Sciatic nerve (tissue), 2 donors: ENCODE measurements at places on chromosomes 5 and 9. TPM values are rescaled to one million over a fixed set of nuclear protein-coding genes. Genes with fewer than 3 reads are reported as not detected.

DNA sequence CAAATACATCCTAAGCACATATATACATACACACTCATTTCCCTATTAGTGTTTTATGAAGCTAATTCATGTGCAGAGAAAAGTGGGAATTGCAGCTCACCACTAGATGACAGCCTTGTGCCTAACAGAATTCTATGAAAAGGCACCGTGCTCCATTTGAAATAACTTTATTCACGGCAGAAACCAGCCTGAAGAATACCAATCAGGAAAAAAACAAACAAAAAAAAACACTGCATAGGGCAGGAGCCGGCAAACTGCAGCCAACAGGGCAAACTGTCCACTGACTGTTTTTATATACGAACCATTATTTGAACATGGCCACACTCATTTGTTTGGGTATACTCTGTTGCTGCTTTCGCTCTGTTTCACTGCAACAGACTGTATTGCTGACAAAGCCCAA lies 33.6 kb downstream of the ERMP1 start:
- no peak for DNase-seq

- no peak for DNase-seq
Observed at GRCh38 chr5:55897206-55897894, 46.2 kb downstream of the IL31RA start.

The SLCO4C1 gene
- 0.36 TPM for total RNA-seq

The GFI1B gene
- total RNA-seq: not detected

GRCh38 chr5:129724222-129724621 lies 23.7 kb upstream of the MINAR2 start:
- no peak for DNase-seq

DNA sequence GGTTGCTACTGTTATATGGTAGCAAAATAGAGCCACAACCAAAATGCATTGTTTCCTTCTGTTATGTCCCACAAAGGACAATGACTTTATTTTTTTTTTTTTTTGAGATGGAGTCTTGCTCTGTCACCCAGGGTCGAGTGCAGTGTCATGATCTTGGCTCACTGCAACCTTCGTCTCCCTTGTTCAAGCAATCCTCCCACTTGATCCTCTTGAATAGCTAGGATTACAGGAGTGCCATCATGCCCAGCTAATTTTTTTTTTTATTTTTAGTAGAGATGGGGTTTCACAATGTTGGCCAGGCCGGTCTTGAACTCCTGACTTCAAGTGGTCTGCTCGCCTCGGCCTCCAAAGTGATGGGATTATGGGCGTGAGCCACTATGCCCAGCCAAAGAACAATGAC lies 527.7 kb upstream of the SGCD start:
- DNase-seq: no peak

- no peak for DNase-seq
Observed at GRCh38 chr9:107177243-107177839, 105.7 kb upstream of the RAD23B start.

DNA sequence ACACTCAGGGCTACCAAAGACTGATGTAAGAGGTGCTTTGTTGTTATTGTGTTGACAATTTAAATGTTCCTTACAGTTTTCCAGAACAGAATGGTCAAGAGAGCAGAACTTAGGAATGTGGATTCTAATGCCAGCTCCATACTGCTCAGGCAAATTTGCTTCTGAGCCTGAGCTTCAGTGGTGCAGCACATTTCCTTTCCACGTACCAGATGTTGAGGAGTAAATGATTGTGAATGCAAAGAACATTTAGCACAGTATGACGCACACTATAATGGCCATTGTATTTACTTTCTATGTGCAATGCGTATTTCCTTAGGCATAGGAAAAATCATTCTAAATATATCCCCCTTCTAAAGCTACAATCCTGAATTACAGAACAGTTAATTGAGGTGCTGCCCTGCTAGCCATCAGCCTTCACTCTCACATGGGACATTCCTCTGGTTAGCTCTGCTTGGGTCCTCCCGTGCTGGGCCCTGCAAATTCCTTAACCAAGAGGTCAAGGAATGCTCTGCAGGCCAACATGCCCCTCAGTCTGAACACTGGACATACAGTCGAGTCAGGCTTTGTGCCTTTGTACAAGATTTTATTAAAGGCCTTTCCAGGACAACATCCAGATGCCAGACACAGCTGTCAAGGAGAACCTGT lies 21.1 kb upstream of the TMEM174 start:
- DNase-seq: no peak

GRCh38 chr5:102720969-102721368 lies 34.1 kb upstream of the PAM start:
- no peak for DNase-seq

DNA sequence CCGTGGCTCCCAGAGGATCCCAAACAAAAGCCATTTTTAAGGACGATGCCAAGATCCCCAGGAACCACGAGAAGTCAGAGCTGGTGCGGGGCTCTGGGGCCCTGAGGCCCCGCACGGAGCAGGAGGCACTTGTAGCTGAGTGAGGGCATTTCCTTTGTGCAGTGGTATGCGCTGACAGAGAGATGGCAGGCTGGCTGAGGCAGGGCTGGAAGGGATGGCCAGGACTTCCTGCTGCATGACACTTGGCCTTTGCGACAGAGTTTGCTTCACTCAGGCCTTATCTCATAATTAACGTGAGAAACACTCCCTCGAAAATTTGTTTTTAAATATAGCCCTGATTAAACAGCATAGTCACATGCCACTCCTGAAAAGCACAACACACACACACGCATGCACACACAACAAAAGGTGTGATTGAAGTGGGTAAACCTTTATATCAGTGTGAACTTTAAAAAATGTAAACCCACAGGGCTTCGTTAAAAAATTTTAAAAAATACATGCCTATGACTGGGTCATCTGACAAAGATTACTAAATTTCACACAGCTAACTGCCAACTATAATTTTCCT lies 536.6 kb downstream of the PDE4D start:
- no peak for DNase-seq

DNA sequence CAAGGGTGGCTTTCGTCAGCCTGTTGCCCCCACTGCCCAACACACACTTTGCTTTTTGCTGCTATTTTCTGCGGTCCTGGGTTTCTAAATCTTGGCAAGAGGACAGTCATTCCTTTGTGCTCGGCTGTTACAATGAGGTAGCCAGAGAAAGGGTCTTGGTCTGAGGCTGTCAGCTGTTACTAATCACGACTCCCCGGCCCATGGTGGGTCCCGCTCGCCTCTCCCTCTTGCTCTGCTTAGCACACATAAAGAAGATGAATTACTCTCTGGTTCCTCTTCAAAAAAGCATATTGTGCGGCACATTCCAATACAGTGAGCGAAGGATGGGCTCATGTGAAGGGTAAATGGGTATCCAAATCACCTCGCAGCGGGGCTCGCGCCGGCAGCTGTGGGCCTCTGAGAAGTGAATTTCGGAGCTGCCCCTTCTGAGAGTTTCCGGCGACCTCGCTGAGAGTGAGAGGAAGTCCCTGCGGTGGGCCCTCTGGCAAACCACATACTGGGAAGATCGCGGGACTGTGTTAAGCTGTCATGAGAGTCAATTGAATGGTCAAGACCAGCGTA lies 56.0 kb downstream of the SLC1A3 start:
- DNase-seq: no peak

DNA sequence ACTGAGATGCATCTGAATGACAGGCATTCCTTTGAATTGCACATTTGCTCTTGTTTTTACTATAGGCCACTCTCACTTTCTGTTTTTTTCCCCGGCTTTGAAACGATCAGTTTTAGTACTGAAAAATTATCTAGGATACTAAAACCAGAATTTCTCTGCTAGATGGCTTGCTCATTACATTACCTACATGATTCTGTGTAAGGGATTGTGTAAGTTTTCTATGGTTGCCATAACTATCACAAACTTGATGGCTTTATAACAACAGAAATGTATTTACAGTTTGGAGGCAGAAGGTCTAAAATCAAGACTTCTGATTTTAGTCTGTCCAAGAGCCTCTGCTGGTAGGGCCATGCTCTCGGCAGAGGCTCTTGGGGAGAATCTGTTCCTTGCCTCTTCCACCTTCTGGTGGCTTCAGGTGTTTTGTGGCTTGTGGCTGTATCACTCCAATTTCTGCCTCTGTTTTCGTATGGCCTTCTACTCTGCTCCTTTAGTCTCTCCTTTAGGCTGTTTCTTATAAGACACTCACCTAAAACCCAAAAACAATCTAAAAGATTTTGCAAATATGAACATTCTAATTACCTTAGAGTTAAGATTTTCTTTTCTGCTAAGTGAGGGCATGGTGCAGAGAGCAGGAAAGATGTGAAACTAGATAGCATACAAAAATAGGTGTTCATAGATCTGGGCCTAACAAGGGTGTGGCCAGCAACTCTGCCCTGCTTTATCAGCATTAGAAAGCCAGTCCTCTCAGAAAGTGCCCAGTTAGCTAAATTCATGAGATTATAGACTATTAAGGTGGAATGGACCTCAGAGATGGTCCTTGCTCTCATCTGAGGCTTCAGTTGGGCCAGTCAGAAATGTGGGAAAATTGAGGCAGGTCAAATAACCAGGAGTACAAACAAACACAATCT lies 93.3 kb upstream of the CDKN2B start:
- no peak for DNase-seq

DNA sequence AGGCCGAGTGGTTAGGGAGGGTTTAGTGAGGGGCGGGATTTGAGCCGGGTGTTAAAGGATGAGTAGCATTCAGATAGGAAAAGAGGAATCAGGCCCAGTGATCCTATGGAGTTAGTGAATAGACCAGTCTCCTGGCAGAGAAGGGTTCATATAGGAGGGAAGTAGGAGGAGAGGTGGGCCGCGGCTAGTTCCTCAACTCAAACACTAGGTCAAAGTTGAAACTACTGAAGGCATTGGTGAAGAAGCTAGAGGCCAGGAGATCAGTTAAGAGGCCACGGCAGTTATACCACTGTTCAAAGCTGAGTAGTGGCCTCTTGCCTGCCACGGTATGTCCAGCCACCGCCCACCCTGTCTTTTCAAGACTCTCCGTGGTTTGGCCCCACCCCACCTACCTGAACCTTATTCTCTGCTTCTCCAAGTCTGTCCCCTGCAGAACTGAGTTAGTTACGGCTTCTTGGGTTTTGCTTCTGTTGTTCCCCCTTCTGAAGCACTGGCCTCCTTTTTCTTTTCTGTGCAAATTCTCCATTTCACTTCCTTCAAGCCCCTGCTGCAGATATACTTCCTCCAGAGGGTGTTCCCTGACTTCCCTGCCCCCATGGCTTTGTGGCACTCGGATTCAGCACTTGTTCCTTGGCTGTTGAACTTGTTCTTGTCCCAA lies 1.8 kb downstream of the ZBTB34 start:
- DNase-seq: no peak

DNA sequence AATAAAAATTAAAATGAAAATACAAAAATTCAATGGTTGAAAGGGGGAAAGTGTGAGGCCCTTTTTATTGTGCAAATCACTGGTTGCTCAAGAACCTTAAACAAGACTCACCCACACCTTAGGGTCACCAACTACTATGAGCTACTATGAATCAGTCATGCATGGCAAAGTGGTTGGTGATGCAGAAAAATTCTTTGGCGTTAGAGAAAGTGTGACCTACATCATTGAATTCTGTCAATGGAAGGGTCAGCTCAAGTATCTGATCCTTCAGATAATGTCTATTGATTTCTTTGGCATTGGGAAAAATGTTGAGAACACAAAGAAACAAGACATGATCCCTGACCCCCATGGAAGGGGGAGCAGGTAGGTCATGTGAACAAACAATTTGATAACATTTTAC lies 149.7 kb upstream of the ADCY2 start:
- no peak for DNase-seq

DNA sequence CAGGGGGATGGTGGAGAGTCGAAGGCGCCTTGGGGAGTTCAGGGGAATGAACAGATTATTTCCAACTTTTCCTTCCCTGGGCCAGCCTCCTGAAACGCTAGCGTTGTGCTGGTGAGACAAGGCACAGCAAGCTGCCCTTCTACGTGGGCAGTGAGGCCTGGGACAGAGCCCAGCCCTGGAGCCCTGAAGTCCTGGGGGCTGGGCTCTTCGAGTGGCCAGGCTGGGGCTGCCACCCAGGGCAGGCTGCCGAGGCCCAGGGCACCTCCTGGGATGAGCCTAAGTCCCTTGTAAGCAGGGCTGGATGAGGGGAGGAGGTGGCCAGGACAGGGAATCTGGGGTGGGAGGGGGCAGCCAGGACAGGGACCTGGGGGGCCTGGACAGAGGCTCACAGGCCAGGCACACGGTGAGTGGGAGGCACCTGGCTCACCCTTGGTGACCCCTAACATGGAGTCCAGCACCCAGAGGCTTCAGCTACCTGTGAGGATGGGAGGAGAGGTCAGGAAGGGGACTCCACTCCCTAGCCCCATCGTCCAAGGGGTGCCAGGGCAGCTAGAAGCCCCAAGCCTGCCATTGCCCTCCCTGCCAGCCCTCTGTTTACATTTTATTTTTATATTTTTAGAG lies 1.3 kb upstream of the LCN12 start:
- no peak for DNase-seq

DNA sequence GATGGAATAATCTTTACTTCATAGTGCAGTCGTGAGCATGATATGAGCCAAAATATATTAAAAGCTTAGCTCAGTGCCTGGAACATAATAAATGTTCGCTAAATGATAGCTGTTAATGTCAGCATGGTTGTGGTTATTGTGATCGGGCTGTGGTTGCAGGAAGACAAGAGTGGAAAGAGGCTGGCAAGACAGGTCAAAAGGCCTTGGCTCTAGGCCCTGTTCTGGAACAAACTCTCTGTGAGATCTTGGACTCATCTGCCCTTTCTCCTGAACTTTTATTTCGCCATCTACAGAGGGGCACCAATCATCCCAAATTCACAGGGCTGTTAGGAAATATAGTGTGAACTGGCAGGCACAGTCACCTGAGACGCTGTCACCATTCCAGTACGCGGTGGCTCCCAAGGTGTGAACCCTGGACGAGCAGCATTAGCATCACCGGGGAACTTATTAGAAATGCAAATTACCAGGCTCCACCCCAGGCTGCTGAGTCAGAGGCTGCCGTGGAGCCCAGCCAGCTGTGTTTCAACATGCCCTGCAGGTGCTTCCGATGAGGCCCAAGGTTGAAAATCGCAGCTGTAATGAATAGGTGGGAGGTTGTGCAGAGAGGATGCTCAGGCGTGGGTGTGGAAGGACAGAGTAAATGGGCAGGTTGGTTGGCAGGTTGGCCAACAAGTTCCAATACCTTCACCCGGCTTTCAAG lies 50.2 kb upstream of the SAP30L start:
- DNase-seq: no peak

The PALM2AKAP2 gene
- 19.7 TPM for total RNA-seq

The SLC36A2 gene
- 30.2 TPM for total RNA-seq

DNA sequence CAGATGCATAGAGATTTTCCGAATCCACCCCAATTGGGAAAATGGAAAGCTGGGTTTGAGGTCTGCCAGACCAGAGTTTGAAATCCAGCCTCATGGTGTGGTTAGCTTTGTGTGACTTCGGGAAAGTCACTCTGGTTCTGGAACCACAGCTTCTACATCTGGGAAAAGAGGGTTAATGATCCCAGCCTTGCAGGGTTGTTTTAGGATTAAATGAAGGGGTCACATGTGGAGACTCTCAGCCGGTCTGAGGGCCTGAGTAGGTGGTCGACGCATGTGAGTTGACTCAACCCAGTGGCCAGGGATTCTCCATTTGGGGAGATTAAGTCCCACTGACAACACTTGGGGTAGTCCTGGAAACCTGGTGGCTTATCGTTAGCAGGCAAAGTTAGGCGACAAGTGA lies 6.1 kb downstream of the ZNF618 start:
- DNase-seq: no peak

The ANGPTL2 gene
- total RNA-seq: 46.4 TPM
